ENCODE measurements at places on chromosomes 2 and 18.

- DNase-seq = no peak
Measured at GRCh38 chr2:19659024-19659792, 242.6 kb downstream of the TTC32 start.

GRCh38 chr2:69173706-69174105 is 160.7 kb downstream of the ANTXR1 start:
- DNase-seq = no peak

GRCh38 chr2:20868377-20868776 is 45.5 kb upstream of the LDAH start:
- no peak for DNase-seq

DNA sequence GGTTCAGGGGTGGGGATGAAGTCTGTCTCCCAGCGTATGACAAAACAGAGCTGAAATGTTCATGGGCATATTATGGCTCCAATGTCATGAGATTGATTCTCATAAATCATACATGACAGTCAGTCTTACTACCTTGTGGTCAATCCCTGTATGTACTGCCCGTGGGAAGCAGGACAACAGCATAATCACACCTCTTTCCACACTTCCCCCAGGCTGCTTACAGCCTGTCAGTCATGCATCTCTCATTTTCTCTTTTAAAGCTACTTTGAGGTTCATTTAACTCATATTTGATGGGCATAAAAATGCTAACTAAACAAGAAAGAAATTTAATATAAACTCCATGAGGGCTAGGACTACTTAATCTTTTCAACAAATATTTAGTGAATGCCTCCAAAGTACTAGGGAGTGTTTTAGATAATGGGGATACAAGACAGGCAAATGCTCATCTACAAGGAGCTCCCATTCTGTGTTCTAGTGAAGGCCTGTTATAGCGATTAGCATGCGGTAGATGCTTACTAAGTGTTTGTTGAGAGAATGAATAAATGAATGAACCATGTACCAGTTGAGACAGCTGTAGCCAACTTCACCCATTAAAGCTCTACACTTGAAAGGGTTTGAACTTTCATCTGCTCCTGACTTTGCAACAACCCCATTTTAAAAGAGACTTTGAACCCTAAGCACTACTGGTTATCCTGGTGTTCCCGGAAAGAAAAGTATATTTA is 89.1 kb downstream of the ALPK2 start:
- DNase-seq = no peak

GRCh38 chr2:211512806-211513205 is 956.4 kb downstream of the CPS1 start:
- DNase-seq = no peak

DNA sequence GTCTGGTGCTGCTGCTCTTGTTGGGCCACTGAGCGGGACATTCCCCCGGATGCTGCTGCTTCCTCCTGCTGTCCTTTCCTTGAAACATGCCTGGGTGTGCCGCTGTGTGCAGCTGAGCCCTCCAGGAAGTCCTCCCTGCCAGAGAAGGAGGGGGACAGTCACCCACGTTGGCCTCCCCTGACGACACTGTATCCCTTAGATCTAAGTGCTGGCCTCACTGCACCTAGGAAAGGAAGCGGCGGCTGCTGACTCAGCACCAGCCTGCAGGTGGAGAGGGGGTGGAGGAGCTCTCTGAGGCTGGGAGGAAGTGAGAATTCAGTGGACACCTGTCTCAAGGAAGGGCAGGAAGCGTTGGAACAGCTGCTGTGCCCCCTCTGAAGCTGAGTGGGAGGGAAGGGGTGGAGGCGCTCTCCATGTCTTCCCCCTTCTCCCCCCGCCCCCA is 239.8 kb downstream of the HAUS1 start:
- no peak for DNase-seq

DNA sequence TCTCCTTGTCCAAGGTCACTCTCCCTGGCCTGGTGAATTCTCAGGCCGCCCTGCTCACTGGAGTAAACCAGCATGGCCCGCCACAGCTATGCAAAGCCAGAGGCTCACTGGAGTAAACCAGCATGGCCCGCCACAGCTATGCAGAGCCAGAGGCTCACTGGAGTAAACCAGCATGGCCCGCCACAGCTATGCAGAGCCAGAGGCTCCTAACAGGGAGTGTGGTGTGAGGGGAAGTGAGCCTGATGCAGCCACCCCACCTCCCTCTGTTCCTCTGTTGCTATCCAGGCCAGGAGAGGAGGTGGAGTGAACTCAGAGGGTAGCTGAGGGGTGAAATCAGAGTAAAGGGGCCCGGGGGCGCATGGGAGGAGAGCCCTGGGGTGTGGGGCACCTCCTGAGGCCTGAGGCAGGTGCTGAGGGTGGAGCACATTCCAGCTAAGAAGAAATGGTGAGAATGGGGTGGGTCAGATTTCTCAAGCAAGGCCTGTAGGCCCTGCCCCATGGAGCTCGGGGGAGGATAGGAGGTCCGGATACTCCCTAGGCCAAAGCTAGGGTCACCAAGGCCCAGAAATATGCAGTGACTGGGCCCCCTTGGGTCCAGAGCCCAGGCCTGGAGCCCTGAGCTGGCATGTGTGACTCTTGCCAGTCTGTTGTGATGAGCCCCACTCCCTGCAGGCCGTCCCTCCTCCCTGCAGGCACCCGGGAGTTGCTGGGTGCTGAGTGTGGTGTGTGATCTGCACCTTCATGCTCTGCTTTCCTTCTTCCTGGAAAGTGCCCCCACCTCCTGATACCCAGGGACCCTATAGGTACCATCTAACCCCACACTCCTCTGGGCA is 1.5 kb downstream of the ATP6V1B1 start:
- DNase-seq = no peak

GRCh38 chr2:95010718-95011117 is 14.8 kb upstream of the MAL start:
- DNase-seq = no peak

- no peak for DNase-seq
Measured at GRCh38 chr2:14567561-14567960, 65.0 kb upstream of the LRATD1 start.

DNA sequence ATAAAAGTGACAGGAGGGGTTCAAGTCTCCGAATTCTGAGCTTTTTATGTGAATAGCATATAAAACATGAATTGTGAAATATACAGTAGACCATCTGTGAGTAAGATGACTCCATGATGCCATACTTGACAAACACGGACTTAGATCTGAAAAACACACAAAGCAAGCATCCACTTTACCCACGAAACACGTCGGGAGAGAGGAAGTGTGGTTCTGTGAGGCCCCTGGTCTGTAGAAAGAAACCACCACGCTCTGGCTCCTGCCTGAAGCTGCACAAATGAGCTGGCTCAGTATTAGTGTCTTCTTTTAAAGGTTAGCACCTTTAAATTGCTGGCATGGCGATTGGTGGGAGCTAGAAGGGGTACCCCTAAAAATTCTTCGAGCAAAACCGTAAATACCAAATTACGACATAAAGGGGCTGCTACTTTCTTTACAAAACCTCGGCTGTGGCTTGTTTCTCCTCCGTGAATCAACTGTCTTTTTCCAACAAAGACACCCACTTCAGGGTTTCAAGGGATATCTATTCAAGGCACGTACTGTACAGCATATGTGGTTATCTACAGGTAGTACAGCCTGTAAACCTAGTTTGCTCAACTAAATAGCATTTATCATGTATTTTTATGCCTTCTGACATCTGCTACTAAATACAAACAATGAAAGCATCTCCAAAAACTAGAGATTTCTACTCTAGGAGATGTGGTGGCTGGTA is 70.9 kb downstream of the AFF3 start:
- DNase-seq = no peak

- DNase-seq = no peak
Measured at GRCh38 chr2:189095101-189095500, 84.5 kb downstream of the COL5A2 start.

DNA sequence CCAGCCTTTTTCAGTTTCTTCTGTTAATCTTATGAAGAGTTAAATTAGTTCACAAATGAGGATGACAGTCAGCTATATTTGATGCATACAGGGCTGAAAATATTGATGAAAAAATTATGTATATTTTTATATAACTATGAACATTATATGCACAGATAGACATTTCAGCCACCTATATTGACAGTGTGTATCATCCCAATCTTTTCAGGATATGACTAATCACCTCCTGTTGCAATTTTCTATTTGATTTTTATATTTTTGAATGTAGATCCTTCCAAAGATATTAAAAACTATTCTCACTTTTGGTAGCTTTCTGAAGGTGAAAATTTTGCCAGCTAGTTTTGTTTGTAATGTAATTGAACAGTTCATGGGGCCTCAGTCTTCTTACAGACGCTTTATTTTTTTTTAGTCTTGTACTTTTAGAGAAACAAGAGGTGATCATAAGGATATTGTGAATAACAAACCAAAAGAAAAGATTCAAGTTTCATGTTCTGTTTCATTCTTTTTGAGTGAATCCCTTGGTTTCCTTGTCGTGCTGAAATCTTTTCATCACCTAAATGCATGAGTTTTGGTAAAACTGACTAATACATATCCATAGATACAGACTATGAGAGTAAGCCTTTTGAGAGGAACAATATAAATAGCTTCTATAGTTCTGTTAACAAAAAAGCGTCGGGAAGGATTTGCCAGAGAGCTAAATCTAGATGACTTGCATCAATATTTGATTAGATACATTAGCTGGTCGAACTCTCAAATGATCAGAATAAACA is 123.1 kb downstream of the ARHGAP15 start:
- no peak for DNase-seq

Measured in NCI-H446 (cell line).